ENCODE measurements at places on chromosomes 11 and 22.

- DNase-seq, result no peak
These were observed 9.6 kb downstream of the SEC14L2 start for GRCh38 chr22:30406400-30406799.

GRCh38 chr22:45684169-45684568, 12.5 kb downstream of the ATXN10 start:
- no peak for DNase-seq

GRCh38 chr11:128956401-128957201, 13.9 kb upstream of the TP53AIP1 start:
- no peak for DNase-seq

GRCh38 chr11:114221037-114221436, 75.2 kb upstream of the NNMT start:
- no peak for DNase-seq

- no peak for DNase-seq
These were observed 14.1 kb upstream of the PGM2L1 start for GRCh38 chr11:74412321-74412720.

- DNase-seq, result no peak
These were observed 617.3 kb downstream of the NTM start for GRCh38 chr11:131987703-131988102.

- DNase-seq, result no peak
These were observed 24.1 kb downstream of the MAML2 start for GRCh38 chr11:96318850-96319249.

DNA sequence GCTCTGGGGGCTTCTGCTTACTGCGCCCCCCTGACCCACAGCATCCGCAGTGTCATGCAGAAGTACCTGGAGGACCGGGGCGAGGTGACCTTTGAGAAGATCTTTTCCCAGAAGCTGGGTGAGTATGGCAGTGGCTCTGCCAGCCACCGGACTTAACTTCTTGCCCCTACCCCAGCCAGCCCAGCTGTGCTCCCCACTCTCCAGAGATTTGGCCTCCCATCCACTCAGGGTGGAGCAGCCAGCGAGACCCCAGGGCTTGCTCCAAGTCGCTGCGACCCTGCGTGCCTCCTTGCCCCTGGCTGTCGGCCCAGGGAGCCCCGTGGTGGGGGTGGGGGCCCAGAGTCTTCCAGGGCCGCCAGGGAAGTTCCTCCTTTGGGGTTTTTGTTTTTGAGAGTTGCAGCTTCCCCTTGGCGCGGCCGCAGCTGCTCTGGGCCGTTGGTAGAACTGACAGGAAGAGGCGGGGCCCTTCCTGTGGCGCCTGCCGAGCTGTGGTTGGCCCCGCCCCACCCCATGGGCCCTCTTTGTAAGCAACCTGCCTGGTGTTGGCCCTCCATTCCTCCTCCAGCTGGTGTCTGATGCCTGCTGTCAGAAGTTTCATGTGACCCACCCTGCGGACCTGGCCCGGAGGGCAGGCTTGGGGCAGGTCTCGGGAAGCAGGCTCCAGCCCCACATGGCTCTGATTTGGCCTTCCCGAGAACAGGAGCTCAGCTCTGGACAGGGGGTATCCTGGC, 11.1 kb downstream of the GRK2 start:
- peak; percentile 83 for DNase-seq

Measured in activated CD4-positive, alpha-beta T cell treated with anti-CD3 and anti-CD28 coated beads for 1 hour (primary cell).